ENCODE measurements at places on chromosomes 4 and X. TPM values are rescaled to one million over a fixed set of nuclear protein-coding genes. Genes with fewer than 3 reads are reported as not detected.

DNA sequence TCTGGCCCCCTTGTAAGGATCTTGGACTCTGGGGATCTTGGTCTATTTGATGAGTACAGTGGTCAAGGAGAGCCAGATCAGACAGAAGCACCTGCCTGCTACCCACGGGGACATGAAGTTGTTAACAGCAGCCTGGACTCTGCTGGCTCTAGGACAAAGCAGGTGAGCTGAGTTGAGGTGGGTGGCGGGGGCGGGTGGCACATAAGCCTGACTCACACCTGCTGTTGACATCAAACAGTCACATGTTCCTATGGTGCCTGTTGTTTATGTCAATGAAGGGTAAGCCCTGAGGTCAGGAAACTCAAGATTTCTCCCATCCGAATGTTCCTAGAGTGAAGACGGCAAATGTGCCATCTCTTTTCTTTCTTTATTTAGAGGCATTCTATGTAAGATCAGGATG, 50.1 kb upstream of the CLNK start:
- DNase-seq = no peak

DNA sequence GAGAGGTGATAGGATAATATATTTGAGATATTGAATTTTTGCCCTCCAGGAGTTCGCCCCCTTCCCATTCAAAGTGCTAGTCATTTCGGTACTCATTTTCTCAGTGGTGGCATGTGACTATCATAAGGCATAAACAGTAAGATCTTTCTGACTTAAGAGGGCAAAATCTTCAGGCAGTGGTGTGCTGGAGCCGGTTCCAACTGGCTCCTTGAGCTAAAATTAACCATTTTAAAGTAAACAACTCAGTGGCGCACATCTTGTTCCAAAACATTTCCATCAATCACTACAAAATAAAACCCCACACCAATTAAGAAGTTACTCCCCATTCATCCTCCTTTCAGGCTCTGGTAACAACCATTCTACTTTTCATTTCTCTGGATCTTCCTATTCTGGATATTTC, 43.3 kb downstream of the LUZP4 start:
- DNase-seq = no peak

DNA sequence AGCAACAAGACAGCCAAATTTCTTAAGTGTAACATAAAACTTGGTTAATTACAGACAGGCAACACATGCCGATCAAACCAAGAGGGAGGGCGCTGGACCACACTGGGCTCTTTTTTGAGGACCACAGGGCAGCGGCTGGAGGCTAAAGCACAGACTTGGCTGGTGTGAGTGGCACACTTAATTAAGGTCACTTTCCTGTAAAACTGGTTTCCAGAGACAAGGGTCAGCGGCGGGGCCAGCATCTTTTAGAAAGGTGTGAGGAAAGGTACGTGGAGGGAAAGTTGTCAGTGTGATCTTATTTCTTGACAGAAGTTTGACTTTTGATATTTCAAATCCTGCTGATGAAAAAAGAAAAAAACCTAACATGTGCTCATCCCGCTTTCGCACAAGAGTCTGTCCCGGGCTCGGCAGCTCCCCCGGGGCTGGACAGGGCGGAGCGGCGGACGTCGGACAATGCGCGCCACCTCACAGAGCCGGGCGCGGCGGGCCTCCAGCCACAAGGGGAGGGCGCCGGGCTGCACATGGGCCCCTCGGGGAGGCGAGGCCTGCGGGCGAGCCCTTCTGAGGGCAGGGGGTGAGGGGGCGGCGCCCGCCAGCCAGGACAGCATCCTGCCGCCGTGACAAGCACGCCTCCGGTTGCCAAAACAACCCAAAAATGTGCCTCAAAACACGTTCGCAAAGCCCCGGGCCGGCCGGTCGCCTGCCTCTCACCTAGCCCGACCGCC, 660 bp upstream of the HSPA4L start:
- no peak for DNase-seq

GRCh38 chrX:9538544-9539045, 73.7 kb downstream of the TBL1X start:
- DNase-seq = no peak

- no peak for DNase-seq
These were observed 646.0 kb upstream of the PITX2 start for GRCh38 chr4:111268769-111269414.

- DNase-seq = no peak
These were observed 201.3 kb downstream of the HS6ST2 start for GRCh38 chrX:132757066-132757623.

GRCh38 chrX:108070891-108071290, 20.5 kb downstream of the PSMD10 start:
- DNase-seq = no peak

DNA sequence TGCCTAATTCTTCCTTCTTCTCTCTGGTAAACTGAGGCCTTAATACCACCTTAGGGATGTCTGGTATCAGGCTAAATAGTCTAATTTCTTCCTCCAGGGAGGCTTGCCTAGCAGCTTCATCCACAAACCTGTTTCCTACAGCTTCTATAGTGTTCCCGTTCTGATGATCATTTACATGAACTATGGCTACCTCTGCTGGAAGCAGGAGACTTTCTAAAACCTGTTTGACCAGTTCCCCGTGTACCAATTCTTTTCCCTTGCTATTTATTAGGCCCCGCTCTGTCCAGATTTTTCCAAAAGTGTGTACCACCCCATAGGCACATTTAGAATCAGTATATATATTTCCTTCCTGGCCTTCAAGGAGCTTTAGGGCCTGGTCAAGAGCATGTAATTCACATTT, 5.8 kb upstream of the USP38 start:
- DNase-seq = no peak

- DNase-seq = peak; percentile 79
These were observed 30.8 kb downstream of the NBDY start for GRCh38 chrX:56759736-56760409.

- no peak for DNase-seq
These were observed 46.9 kb upstream of the TAB3 start for GRCh38 chrX:30935985-30936384.

GUCY1B1 gene
- total RNA-seq = 13.2 TPM

DNA sequence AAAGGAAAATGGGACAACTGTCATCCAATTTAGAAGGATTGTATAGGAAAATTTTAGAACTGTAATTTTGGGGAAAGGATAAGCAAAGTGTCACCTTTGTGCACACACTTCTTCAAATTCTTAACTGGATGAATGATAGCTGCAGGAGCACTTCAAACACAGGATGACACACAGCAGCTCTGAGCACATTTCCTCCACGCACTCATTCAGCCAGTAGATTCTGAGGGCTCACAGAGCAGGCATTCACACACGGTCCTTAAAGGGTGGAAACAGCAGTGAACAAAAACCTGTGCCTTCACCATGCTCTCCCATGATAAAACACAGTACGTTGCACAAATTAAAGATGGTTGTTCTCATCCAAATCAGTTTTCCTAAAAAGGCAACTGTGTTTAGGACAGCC, 38.5 kb upstream of the KLF3 start:
- no peak for DNase-seq

DNA sequence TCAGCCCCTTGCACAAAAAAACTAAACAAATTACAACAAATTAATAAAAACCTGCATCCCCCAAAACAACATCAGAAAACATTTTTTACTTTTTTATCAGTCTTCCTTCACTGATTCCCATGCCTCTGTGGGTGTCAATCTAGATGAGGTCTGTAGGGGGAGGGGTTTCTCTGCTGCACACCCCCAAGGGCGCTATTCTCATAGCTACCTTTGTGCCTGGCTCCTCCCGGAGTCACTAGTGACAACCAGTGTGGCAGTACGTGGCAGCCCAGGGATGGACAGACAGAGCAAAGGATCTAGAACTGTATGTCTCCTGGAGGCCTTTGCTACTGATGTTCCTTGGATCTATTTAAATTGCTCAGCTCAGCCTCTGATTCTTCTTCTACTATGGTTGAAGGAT, 228.1 kb upstream of the ANXA3 start:
- DNase-seq = no peak

GRCh38 chr4:151771664-151772063, 10.9 kb upstream of the GATB start:
- DNase-seq = no peak

DNA sequence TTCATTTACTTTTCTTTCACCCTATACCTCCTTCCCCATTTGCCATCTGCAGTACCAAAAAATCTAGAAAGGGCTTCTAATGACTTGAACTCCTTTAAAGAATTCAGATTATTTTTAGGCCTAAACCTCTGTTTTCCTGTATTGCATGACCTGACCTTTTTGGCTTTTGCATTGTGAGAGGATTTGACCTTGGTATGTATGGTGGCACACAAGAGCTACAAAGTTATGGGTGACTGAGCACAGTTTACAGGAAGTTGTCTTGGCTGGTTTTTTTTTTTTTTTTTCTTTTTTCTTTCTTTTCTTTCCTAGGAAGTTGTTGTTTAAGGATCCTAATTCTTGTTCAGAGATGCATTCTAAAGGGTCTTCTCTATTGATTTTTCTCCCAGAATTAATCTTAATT, 32.0 kb upstream of the MTMR8 start:
- DNase-seq = no peak

HPGDS gene
- total RNA-seq = not detected

- no peak for DNase-seq
These were observed 165.0 kb downstream of the AMELX start for GRCh38 chrX:11458170-11458569.

- DNase-seq = no peak
These were observed 38.6 kb upstream of the CEP135 start for GRCh38 chr4:55910140-55910539.
